ENCODE measurements at places on chromosomes 12 and 14. TPM values are rescaled to one million over a fixed set of nuclear protein-coding genes. Genes with fewer than 3 reads are reported as not detected.

Gene EGLN3
- polyA plus RNA-seq: 0.47 TPM

DNA sequence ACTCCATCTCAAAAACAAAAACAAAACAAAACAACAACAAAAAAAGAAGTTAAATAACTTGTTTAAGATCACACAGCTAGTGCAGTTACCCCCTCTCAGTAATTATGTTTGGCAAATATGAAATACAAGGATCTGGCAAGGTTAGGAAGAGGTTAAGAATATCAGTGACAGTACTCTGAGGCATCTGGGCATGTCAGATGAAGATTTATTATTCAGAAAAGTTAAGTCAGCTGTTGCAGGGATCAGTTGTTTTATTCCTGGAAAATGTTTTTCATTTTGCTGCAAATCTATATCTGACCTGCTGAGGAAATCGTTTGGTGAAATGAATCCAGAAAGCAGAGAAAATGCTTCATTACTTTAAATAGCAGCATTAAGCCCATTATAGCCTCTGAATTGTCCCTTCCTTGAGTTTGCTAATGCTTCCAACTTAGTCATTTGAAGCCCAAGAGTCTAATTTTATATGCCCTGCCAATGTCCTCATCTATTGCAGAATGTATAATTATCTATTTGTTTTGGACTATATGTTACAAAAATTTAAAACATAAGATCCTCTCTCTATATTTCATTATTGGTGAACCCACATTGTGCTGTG lies 8.1 kb downstream of the GPX2 start:
- no peak for DNase-seq

GRCh38 chr12:53496752-53497032 lies 2.6 kb downstream of the MAP3K12 start:
- DNase-seq: no peak

GRCh38 chr12:5407034-5407856 lies 24.7 kb upstream of the NTF3 start:
- no peak for DNase-seq

Gene DRAM1
- polyA plus RNA-seq: 168 TPM

Gene OR10G2
- not detected for polyA plus RNA-seq

Gene VDR
- 23.3 TPM for polyA plus RNA-seq

Gene ARHGEF40
- 62.7 TPM for polyA plus RNA-seq

DNA sequence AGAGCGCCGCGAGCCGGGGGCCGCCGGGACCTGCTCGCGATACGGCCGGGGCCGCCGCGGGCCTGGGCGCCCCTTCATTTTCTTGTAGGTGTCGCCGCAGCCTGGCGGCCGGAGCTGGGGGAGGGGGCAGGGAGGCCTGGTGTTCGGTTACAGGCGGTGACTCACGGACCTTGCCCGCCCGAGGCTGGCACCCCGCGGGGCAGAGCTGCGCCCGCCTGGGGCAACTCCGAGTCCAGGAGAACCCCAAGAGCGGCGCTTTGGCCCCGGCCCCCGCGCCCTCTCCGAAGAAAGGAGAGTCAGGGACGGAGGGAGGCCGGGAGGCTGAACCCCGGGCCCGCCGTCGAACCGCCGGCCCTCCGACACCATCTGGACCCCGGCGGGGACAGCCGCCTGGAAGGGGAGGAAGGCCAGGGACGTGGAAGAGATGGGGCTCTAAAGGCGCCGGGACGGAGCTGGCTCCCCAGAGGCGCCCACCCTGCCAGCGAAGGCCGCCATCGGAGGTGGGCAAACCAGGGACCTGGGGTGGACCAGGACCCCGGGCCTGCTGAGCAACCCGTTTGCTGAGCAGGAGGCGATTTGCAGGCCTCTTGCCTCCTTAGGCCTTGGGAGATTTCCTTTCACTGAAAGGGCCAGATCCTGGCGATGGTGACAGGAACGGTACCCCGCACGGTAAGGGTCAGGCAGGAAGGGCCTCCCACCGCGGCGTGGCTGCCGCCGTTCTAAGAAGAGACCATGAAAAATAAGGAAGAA lies 843 bp upstream of the NUAK1 start:
- no peak for DNase-seq
